ENCODE measurements at places on chromosomes 2 and 18. TPM values are rescaled to one million over a fixed set of nuclear protein-coding genes. Genes with fewer than 3 reads are reported as not detected.

LOXHD1 gene
- not detected for total RNA-seq

ZEB2 gene
- 91.7 TPM for total RNA-seq

DNA sequence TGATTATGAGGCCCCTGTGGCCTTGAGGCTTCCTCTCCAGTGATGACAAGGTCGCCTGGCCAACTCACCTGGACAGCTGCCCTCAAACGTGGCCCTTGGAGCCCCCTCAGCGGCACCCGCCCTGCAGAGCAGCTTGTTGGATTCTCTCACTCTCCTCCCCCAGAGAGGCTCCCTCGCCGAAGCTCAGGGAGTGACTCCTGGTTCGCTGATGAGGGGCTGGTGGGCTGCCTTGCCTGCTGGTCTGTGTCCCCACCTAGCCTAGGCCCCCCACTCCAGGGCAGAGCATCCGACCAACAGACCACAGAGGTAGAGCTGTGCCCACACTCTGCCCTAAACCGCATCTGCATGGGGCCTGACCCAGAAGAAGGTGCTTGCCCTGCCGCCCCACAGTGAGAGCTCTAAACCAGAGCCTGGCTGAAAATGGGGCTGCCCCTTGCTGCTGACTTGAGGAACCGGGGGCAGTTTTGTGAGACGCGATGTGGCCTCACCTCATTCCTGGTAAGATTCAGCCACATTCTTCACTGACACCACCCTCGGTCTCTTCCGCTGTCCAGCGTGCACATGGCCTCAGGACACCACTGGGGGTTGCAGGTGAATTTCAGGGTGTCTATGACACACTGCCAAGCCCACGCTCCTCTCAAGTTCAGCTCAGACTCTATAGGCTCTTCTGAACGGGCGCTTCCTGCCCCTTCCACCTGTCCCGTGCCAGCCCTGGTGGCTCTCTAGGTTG, 131.6 kb downstream of the CABLES1 start:
- H3K27me3 ChIP-seq = no peaks in the 10 kb centered on the region
- no peak overlapping the region for H3K27ac ChIP-seq
- no peak for DNase-seq

GRCh38 chr2:118925981-118926380, 16.0 kb upstream of the MARCO start:
- H3K4me3 ChIP-seq = no peak overlapping the region
- no peaks in the 10 kb centered on the region for H3K4me1 ChIP-seq
- H3K27ac ChIP-seq = no peak overlapping the region

- no peak for DNase-seq
- H3K4me1 ChIP-seq = no peaks in the 10 kb centered on the region
- H3K27me3 ChIP-seq = no peaks in the 10 kb centered on the region
- no peaks in the 10 kb centered on the region for H3K36me3 ChIP-seq
- no peak overlapping the region for H3K27ac ChIP-seq
Observed at GRCh38 chr18:50334546-50335152, 40.2 kb upstream of the SKA1 start.

DNA sequence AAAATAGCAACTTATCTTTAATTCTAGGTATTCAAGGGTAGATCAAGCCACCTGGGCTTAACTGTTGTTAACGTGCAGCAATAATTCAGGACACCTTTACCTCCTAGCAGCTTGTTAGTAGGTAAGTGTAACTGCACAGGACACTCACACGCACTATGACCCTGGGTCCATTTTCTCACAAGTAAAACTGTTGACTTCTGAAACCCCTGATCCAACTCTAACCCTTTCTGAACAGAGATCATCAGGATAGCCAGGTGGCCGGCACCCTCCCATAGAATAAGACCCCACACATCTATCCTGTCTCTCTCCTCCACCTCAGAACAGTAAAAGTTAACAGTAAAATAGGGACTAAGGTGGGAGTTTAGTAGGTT, 610 bp downstream of the SPC25 start:
- peaks cover 11% of the 10 kb centered on the region for H3K4me1 ChIP-seq
- H3K36me3 ChIP-seq = no peaks in the 10 kb centered on the region
- H3K4me3 ChIP-seq = peak overlapping the region; percentile 60
- H3K27me3 ChIP-seq = no peaks in the 10 kb centered on the region

DNA sequence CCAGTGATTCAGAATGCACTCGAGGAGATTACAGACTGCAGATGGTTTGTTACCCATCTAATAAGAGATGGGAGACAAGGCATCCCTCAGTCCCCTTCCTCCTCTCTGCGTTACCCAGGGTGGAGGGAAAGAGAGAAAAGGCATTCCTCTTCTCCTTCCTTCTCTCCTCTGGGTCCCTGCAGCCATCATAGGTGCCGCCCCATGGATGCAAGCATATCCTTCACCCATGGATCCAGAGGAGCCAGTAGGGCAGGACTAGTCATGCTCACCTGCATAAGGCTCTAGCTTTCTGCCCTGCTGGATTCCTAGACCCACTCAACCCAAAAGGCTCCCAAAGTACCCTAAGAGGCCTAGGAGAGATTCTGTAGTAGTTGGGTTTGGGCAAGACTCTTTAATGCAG, 20.4 kb downstream of the CMPK2 start:
- H3K27me3 ChIP-seq = no peaks in the 10 kb centered on the region
- H3K4me1 ChIP-seq = no peaks in the 10 kb centered on the region
- peaks cover 14% of the 10 kb centered on the region for H3K36me3 ChIP-seq
- no peak for DNase-seq
- no peak overlapping the region for H3K4me3 ChIP-seq
- H3K27ac ChIP-seq = no peak overlapping the region

- peaks cover 5% of the 10 kb centered on the region for H3K36me3 ChIP-seq
- no peak overlapping the region for H3K27ac ChIP-seq
- H3K27me3 ChIP-seq = no peaks in the 10 kb centered on the region
- no peak overlapping the region for H3K4me3 ChIP-seq
- no peak for DNase-seq
Observed at GRCh38 chr18:48725562-48725961, 186.7 kb downstream of the CTIF start.

DNA sequence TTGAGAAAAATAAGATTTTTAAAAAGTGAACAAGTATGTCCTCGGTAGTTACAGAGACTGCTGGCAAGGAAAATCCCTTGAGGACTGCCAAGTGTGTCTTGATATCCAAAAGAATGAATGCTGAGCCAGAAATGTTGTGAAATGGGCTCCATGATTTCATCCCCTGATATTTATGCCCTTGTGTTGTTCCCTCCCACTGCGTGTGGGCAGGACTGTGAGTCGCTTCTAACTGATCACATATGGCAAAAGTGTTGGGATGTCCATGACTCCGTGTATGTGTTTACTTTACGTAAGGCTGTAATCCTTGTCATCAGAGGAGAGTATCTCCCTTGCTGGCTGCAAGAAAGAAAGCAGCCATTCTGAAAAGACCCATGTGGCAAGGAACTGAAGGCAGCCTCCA, 285.1 kb downstream of the SS18 start:
- H3K4me3 ChIP-seq = no peak overlapping the region
- H3K4me1 ChIP-seq = no peaks in the 10 kb centered on the region
- no peaks in the 10 kb centered on the region for H3K36me3 ChIP-seq
- no peak for DNase-seq
- no peak overlapping the region for H3K27ac ChIP-seq

DNA sequence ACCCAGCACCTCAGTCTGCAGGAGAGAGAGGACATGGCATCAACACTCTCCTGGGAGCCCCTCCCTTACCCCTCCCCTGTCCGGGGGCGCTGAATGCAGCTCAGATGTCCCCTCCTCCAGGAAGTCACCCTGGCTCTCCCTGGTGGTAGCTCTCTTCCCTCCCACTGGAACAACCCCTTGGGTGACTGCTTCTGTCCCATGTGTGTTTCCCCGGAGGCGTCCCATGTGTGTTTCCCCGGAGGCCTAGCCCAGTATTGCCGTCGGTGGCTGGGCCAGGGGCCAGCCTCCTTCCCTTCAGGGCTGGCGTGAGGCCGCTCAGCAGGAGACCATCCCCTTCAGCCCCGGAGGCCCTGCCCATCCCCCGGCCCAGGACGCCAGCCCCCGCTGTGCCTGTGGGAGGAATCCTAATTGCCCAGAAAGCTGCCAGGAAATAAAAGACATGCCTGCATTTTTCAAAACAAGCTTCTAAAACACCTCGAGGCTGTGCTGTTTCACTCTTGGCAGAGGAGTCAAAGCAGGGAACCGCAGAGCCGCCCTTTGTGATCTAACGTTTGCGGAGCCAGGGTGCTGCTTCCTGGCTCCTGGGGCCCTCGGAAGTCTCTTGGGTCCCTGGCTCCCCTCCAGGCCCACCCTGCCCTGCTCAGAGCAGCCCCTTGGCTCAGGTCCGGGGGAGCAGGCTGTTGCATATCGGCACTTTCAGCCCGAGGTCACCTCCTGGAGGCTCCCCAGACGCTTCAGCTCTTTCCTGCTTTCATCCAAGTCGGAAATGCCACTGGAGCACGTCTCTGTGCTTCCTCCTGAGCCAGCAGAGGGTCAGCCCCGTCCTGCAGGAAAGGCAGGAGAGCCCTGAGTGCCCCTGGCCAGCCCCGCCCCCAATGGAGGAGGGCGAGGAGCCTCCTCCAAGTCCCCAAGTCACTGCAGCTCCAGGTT, 11.4 kb downstream of the SNED1 start:
- peak overlapping the region; percentile 18 for H3K27ac ChIP-seq
- H3K36me3 ChIP-seq = no peaks in the 10 kb centered on the region
- no peaks in the 10 kb centered on the region for H3K27me3 ChIP-seq
- H3K4me3 ChIP-seq = peak overlapping the region; percentile 30
- no peaks in the 10 kb centered on the region for H3K4me1 ChIP-seq

DNA sequence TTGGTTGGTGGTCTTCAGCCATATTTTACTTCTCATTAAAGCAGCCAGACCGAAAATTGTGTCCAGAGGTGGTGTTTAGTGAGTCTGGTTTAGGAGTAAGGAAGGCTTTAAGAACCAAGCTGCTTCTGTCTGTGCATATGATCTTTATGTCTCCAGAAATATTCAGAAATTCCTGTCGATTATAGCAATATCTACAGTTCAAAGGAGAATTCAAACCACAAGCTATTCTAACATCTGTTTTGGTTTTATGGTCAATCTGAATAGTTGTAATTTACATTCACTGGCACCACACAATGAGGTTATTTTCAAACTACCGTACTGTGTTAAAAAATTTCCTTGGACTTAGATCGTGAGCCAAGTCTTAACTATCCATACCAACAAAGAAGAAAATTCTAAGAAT, 11.3 kb downstream of the UPP2 start:
- no peaks in the 10 kb centered on the region for H3K4me1 ChIP-seq
- DNase-seq = no peak
- no peaks in the 10 kb centered on the region for H3K27me3 ChIP-seq
- no peaks in the 10 kb centered on the region for H3K36me3 ChIP-seq
- H3K4me3 ChIP-seq = no peak overlapping the region
- no peak overlapping the region for H3K27ac ChIP-seq

Measured in right atrium auricular region (tissue), 2 donors.